ENCODE measurements at places on chromosomes 16 and 17.

DNA sequence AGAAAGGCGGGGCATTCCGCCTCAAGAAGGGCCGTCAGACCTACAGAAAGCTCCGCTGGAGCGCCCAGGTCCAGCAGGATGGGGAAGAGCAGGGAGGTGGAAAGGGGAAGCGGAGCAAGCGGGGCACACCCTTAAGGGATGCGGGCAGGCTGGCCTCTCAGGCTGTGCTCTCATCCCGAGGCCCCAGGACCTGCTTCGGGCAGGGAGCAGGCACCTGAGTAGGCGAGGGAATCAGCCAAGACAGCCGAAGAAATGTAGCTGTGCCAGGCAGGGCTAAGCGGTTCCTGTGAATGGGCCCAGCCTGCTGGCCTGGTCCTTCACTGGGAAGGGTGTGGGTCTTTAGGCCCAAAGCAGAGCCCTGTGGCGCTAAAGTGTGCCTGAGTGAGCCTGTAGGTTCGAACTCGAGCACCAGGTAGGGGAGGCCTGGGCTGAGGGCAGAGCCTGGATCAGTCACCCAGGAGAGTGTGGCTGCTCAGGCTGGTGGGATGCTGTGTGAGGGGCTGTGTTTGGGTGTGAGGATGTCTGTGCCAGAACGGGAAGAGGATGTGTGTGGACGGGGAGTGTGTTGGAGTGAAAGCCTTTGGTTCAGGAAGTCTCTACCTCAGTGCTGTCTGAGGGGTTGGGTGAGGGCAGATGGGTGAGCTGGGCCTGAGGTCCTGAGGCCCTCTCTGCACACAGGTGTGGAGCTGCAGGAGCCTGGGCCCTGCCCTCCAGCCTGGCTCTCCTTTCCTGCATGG lies 3.3 kb downstream of the TBX4 start:
- no peak for DNase-seq

- no peak for DNase-seq
Observed at GRCh38 chr16:89004209-89004831, 27.3 kb upstream of the CBFA2T3 start.

- DNase-seq, result no peak
Observed at GRCh38 chr16:8675183-8676159, 1.1 kb downstream of the ABAT start.

DNA sequence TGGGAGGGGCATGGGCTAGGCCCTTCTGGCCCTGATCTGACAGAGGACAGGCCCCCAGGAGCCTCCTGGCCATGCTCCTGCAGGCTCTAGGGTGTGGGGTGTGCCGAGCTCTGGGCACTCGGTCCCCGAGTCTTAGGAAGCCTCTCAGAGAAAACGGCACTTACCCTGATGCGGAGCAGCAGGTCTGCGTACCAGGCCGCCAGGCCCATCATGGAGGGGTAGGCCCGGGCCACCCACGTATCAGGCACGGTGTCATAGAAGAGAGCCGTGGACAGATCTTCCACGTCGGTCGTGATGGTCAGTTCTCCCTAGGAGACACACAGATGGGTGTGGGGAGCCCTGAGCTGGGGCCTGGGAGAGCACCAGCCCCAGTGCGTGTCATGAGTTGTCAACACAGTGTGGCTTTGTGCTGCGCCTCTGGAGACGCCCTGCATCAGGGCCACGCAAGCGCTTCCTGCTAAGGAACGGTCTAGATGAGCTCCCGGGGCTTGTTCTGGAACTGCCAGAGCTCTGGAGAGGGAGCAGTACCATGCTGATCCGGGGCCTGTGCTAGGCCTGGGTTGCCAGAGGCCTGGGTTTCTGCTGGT lies 47.9 kb downstream of the PGS1 start:
- DNase-seq, result no peak

DNA sequence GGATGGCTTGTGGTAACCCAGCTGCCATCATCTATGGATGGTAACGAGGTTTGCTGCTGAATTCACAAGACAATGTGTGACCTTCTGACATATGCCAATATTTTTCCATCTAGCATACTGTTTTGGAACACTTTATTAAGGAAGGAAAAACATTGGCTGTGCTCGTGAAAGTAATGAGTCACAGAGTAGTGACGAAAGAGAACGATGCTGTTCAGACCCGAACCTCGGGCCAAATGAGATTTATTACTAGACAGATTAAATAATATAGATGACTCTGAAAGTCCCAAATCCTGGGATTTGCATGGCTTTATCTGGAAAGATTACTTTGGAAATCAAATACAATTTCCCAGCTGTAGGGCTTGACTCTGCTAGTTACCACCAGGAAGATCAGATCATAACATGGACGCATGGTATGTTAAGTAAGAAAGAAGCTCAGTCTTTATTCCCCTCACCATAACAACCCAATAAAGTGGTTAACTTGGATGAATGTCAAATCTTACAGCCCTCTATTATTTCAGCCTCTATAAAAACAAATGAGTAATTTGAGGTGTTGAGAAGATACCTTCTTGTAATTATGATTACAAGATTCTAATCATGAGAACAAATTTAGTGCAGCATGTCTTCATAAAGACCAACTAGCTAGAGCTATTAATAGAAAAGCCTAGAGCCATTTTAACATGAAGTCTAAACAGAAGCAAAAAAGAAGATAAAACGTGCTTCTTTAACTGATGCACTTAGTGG lies 32.6 kb downstream of the ERN1 start:
- DNase-seq, result no peak

DNA sequence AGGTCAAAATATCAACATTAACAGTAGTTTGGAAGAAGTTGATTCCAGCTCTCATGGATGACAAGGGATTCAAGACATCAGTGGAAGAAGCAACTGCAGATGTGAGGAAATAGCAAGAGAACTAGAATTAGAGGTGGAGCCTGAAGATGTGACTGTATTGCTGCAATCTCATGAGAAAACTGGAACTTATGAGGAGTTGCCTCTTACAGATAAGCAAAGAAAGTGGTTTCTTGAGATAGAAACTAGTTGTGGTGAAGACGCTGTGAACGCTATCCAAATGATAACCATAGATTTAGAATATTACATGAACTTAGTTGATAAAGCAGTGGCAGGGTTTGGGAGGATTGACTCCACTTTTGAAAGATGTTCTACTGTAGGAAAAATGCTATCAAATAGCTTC lies 67.8 kb downstream of the GOSR1 start:
- no peak for DNase-seq

DNA sequence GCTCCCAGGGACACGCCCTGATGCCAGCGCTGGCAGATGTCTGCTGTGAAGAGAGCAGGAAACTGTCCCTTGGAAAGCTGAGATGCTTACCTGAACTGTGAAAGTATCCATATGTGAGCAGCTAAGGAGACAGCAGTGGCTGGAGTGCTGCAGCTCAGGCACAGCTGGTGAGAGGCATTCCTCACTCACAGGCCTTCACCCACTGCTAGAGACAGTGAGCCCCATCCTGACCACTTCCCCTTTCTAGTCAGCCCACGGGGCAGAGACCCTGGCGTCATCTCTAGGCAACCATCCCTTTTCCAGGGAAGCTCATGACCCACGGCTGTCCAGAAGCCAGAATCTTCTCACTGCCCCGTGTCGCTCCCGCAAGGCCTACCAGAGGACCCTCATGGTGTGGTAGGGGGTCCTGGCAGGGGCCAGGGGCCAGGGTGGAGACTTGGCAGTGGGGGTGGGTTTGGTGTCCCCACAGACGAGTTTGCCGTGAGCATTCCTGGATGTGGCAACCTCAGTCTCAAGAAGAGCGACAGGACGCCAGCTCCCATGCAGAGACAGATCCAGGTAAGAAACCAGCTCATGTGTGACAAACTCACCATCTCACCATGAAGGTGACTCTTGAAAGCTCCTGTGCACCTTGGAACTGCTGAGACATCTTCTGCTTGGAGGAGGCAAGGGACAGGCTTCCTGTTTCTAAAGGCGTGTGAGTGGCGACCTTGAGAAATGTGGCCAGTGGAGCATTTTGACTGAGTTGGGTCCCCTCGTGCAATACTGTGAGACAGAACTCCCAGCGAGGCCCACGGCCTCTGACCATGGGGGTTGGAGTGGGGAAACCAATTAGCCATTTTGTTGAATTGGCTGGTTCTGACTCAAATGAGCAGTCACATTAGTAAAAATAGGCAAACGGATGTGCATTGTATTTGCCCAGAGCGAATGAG lies at the start of gene SCIMP:
TSS of gene SCIMP (minus strand) at position 216 of the 932 bp plus-strand sequence. CDS start at position 111, 105 bp downstream.
- no peak for DNase-seq

- DNase-seq, result peak; percentile 18
Observed at GRCh38 chr17:14510136-14510535, 209.3 kb downstream of the HS3ST3B1 start.

DNA sequence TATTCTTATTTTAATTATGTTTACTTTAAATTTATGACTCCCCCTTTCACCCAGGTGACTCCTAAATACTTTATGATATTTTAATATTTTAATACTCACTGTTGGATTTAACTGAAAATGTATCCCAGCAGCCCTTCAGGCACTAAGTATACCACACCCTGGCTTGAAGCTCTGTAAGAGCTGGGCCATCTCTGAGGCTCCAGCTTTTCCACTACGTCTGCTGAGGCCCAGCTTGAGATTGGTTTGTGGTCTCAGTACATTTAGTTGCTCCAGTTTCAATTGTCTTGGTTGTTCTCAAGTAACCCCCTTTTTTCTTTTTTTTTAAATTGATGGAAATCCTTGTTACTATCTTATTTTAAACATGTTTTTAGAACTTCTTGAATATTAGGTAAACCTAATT lies 27.0 kb upstream of the CAPNS2 start:
- DNase-seq, result no peak

- no peak for DNase-seq
Observed at GRCh38 chr16:29756654-29757053, 10.9 kb upstream of the C16orf54 start.

- no peak for DNase-seq
Observed at GRCh38 chr16:368388-369158, 1.8 kb downstream of the MRPL28 start.

GRCh38 chr17:35135322-35135721 lies 6.8 kb downstream of the NLE1 start:
- no peak for DNase-seq

DNA sequence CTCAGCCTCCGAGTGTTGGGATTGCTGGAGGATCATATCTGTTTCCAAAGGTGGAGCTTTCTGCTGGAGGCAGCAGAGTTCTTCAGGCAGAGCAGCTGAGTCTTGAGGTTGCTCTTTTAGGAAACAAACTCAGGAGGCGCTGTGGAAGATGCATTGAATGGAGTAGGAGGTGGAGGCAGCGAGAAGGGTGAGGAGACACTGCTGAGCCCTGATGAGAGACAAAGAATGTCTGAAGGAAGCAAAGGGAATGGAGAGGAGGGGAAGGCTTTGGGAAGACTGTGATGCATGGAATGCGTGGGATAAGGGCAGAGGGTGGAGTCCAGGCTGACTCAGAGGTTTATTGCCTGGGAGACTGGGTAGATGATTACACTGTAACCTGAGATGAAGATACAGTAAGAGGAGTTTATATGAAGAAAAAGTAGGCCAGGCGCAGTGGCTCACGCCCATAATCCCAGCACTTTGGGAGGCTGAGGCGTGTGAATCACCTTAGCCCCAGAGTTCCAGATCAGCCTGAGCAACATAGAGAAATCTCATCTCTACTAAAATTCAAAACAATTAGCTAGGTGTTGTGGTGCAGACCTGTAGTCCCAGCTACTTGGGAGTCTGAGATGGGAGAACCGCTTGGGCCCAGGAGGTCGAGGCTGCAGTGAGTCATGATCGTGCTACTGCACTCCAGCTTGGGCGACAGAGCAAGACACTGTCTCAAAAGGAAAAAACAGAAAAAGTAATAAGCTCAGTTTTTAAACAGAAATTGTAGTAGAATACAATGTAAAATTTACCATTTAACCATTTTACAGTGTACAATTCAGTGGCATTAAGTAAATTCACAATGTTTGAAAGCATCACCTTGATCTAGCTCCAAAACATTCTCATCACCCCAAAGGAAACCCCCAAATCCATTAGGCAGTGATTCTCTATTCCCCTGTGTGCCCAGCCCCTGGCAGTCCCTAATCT lies 17.8 kb upstream of the TMEM219 start:
- DNase-seq, result peak; percentile 95

DNA sequence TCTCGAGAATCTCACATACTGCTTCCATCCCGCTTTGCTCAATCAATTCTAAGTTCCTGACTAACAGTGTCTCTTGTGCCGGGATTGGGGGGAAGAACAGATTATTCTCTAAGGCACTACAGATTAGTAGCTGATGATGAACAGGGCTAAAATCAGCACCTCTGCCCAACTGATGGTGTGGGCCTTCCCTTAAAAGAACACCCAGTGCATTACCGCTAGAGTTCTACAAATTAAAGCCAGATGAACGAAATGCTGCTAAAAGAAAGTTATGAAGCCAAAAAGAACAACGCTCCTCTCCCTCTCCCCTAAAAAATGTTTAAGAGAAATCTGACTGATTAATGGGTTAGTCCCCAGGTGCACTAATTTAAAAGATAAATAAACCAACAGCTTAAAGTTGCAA lies 4.4 kb downstream of the CDC27 start:
- DNase-seq, result no peak

- DNase-seq, result no peak
Observed at GRCh38 chr16:73840728-73841127, 455.9 kb upstream of the PSMD7 start.

GRCh38 chr17:6421700-6422604 lies 13.0 kb downstream of the AIPL1 start:
- DNase-seq, result peak; percentile 22

DNA sequence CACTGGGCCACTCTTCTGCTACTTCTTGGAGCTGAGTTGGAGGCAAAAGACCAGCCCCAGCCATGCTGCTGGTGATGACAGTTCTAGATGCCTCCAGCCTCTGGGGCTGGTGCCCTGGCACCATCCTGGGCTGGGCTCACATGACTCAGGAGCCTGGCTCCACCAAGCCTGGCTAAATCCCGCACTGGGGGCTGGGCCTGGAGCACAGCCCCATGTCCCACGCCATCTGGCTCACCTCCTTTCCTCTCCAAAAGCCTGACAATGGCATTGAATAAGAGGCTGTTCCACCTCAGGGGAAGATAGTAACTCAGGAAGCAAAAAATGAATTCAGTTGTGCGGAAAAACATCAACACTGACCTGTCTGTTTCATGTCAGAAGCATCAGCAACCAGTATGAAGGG lies 45.1 kb upstream of the MTSS2 start:
- DNase-seq, result no peak

GRCh38 chr17:14741491-14741890 lies 440.6 kb downstream of the HS3ST3B1 start:
- no peak for DNase-seq

GRCh38 chr17:45740553-45741330 lies 43.4 kb upstream of the CRHR1 start:
- DNase-seq, result no peak

DNA sequence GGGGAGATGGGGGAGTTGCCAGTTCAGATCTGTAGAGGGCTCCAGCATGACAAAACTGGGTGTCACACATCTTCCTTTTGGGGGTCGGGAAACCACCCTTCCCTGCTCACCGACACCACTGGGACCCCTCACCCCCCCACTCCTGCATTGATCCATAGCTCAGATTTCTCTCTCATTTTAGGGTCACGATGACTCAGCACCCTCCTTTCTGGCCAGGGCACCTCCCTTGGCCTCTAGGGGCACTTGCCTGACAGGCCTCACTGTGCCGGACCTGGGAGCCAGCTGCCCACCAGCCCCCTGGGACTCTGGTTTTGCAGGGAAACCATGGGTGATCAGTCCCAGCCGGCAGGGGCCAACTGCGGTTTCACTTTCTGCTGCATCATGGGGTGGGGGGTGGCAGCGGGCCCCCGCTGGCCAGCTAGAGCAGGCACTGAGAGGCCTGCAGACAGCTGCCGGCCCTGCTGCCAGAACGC lies 239.4 kb downstream of the MRTFB start:
- no peak for DNase-seq

- no peak for DNase-seq
Observed at GRCh38 chr17:28485049-28485448, 11.6 kb downstream of the SLC13A2 start.
